ENCODE measurements at places on chromosomes 5 and 9.

DNA sequence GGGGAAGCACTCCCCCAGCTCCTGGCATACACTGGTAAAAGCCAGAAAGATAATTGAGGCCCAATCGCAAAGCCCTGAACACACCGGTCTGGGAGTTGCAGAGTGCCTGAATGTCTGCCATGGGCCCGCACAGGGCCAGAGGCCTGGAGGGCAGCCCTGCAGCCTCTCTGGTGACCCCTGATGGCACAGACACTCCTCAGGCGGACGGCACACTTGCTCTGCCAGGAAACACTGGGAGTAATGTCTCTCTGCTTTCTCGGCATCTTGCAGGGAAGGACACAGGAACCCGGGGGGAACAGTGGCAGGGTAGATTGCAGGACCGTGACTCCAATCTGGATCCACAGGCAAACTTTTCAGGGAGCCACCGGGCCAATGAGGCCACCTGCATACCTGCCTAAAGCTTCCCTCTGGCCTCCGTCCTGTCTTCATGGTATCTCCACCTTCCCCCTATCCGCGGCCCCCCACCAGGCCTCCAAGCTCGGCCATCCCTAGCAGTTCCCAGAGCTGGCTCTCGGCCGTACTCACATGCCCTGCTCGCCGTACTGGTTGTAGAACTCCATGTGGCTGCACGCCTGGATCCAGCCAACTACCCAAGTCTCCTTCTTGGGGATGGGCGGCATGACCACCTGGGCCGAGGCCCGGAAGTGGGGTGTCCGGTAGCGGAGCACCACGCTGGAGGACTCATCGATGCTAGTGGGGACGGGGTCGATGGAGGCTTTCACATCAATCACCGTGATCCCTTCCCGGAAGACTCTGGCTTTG is 797 bp downstream of the FAM78A start:
- no peak for DNase-seq

- no peak for DNase-seq
Measured at GRCh38 chr9:111945216-111945615, 48.6 kb downstream of the UGCG start.

DNA sequence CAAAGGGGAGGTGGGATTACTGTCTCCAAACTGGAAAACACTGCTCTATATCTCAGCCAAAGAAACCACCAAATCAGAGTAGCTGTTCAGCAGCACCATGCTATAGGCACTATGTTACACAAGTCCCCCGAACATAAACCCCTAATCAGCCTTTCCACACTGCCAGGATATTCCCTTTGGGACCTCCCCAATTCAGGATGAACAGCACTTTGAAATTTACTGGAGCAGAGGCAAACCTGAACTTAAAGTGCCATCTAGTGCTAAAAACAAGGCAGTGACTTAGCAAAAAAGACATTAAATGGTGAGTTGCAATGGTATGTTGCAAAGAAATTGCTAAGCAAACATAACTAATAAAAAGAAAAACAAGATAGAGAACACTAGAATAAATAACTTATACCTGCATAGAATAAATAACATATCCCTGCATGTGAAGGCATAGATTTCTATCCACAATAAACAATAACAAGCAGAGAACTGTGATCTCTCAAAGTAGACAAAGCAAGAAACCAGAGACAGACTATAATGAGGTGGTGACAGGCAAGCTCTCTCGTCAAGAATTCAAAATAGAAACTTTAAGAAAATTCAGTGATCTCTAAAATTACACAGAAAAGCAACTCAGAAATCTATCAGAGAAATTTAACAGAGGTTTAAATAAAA is 584.4 kb upstream of the ACO1 start:
- DNase-seq, result peak; percentile 41

DNA sequence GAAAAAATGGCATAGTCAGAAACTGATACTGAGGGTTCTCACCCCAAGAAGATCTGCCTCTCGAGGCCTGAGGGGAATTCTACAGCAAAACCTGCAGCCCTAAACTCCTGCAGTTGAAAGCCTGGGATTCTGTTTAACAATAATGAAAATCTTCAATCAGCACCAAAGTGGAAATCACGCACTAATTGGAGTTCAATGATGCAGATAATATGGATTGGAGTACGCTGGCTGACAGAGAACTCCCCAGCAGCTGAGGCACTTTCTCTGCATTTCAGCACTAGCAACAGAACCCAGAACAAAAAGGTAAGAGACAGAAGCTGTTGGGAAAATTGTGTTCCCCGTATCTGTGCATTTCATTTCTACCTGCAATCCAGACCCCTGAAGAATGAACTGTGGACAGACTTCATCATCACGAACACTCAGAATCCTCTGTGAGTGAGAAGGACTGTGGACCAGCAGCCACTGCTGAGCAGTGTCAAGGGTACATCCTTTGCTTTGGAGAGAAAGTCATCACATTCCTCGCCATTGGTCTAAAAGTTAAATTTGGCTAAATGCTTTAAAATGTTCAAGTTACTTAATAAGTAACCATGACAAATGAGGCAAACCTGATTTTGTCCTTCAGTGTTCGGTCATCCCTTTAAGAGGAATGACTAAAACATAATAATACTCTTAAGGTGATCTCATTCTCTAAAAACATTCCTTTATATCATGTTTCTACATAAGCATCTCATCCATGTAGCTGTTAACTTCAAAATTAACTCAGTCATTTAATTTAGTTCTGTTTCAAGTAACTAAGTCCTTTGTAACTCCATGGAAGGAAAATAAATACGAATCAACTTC is 126.1 kb downstream of the GAS1 start:
- DNase-seq, result no peak

- no peak for DNase-seq
Measured at GRCh38 chr9:130036099-130036498, 6.9 kb downstream of the FNBP1 start.

DNA sequence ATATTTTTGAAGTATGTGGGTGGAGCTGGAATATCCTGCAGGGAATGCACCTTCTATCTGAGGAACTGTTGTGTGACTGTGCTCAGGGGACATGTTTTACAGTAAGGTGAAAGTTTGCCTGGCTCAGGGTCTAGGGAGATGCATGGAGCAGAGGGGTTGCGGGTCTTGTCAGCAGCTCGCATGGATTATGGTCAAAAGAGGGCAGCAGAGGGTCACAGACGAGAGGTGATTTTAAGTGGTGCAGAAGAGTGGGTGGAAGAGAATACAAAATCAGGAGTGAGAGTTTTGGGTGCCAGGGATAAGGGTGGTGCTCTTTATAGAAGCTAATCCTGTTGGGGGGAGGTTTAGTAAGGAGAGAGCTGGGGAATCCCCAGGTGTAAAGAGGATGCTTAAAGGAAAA is 53.5 kb upstream of the GRIN3A start:
- peak; percentile 10 for DNase-seq

DNA sequence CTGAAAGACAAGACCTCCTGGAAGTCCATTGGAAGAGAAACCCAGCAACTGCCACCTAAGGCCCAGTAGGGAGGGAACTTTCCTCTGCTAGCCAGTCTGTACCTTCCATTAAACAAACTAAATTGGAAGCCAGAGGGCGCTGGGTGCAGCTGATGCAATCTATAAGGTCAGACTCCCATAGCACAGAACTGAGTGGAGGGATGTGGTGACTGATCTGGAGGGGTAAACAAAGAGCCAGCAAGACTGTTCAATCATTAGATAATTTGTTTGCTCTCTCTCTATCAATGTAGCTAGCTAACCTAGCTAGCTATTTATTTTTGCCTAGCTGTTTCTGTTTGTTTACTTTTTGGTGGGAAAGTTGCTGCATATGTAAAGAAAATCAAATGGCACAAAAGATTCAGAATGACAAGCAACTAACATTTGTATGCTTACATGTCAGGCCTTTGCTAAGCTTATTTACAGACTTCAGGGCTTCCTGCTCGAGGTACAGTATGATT is 291.8 kb upstream of the DAB2 start:
- peak; percentile 72 for DNase-seq

DNA sequence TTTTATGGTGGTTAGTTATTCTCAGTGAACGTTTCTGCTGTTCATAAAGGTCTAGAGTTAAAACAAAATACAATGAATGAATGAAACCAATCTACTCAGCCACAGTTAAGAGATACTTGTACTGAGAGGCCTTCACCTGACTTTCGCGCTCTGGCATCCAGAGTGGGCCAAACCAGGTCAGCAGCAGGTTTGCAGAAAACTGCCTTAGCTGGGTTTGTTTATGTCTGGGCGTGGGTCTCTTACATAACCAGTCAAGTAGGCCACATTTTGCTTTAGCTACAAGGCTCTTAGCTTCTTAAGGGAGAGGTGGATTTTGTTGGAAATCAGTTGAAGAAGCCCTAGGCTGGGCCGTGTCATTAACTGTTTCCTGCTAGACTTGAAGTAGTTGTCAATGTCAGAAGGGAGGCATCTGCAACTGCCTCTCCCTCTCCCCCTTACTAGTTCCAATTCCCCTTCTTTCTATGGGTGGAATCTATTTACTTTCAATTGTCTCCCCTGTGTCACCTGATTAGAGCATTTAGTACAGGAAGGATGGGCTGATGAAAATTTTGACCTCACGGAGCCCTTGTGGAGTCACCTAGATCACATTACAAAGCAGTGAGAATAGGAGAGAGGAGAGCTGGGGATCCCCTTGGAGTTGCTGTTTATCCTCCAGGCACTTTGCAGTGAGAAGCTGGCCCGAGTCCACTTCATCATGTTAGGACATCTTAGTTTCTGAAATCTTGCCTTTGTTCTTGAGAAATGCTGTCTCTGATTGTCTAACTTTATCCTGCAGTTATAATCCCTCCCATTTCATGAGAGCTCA is 200.5 kb downstream of the ARHGEF28 start:
- DNase-seq, result peak; percentile 59

GRCh38 chr5:76404223-76405211 is 1.4 kb downstream of the IQGAP2 start:
- DNase-seq, result no peak
